ENCODE measurements at places on chromosomes 1 and 21.

DNA sequence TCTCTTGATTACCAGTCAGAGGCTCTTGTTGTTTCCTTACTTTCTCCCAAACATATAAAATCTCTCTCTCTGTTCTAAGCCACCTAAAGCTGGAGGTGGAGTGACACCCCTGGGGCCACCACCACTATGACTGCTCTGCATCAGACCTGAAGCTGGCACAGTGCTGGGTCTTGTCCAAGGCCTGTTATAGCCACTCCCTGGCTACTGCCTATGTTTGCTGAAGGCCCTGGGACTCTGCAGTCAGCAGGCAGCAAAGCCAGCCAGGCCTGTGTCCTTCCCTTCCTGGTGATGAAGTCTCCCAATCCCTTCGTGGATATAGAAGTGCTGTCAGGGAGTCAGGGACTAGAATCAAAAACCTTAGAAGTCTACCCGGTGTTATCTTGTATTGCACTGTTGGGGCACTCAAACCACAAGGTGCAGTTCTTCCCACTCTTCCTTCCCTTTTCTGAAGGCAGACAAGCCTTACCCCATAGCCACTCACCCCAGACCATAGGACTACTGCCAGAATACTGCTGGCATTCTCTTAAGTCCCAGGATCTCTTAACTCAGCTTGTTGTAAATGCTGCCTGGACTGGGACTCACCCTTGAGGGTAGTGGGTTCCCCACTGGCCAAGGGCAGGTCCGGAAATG lies 103.1 kb downstream of the RPS6KC1 start:
- peak; percentile 77 for DNase-seq

DNA sequence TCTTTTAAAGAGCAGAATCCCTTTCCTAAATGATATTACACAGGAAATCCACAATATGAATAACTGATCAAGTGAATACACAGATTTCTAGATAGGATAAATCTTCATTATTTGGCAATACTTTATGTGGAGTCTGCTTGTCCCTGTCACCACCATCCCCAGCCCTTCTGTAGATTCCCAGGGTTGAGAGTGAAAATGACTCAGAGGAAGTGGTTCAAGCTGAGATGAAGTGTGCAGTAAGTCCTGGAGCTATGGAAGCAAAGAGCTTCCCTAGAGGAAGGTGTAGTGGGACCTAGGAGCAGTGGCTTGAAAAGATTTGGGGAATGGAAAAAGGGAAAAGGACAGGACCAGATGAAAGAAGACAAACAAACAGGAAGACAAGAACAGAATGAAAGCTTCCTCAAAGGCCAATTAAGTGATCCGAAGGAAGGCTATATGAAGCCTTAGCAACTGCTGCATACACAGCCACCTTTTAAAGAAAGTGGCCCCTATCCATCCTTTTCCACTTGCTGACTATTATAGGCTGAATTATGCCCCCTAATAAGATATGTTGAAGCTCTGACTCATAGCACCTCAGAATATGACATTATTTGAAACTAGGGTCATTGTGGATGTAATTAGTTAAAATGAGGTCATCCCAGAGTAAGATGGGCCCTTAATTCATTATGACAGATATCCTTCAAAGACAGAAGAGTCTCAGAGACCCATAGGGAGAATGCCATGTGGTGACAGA lies 96.5 kb upstream of the CAMK1G start:
- DNase-seq: no peak

DNA sequence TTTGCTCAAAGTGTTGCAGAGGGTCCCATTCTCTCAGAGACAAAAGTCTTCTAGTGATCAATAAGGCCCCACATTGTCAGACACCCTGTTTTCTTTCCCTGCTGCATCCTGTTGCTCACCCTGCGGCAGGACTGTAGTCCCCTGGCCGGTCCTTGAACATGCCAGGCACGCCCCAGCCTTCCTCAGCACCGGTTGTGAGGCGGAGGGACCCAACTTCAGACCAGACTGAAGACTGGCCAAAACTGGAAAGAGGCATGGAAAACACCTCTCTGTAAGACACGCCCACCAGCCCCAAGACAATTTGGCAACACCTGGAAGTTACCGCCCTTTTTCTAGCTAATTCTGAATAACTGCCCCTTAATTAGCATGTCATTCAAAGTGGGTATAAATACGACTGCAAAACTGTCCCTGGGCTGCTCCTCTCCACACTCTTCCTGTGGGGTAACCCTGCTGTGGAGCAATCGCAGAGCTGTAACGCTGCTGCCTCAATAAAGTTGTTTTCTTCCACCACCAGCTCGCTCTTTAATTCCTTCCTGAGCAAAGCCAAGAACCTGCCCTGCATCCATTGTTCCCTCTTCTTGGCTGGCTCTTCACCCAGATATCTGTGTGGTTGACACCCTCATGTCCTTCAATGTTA lies 23.8 kb downstream of the PLA2G2A start:
- peak; percentile 2 for DNase-seq

DNA sequence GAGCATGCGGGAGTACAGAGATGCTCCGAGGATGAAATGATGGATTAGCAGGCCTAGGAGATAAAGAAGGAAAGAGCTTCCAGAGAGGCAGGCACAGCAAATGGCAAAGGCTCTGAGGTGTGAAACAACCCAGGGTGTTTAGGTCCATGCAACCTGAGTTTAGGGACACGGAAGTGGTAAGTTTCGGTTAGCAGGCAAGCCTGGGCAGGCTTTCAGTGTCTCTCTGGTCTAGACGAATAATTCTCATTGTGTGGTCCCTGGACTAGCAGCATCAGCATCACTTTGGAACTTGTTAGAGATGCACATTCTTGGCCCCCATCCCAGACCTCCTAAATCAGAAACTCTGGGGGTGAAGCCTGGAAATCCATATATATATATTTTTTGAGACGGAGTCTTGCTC lies 18.6 kb downstream of the NKAIN1 start:
- DNase-seq: no peak

- DNase-seq: no peak
Measured at GRCh38 chr1:91137173-91137852, 115.5 kb upstream of the ZNF644 start.

DNA sequence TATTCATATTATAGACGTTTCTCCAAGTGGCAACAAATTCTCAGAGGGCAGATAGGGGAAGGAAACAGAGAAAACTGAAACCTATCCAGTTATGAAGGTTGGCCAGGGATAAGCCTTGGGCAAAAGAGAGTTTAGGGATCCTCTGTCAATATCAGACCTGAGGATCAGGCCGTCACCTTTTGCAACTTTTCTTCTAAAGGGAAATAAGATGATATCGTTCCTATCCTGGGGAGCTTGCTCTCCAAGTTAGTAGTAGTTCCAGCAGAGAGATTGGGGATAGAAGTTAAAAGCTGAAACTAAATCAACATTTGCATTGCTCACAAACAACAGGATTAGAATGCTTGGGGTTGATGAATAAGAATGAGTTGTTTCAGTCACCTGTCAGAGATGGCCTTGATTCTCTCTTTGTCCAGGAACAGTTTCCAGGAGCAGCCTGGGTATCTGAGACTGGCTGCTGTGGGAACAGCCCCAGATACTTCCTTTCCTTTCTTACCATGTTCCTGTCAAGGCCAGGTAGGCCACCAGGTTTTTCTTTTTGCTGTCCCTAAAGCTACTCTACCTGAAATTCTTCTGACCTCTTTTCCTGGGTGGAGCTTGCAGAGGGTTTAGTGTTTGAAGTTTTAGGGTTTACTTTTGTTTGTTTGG lies 2.5 kb downstream of the RIIAD1 start:
- no peak for DNase-seq

DNA sequence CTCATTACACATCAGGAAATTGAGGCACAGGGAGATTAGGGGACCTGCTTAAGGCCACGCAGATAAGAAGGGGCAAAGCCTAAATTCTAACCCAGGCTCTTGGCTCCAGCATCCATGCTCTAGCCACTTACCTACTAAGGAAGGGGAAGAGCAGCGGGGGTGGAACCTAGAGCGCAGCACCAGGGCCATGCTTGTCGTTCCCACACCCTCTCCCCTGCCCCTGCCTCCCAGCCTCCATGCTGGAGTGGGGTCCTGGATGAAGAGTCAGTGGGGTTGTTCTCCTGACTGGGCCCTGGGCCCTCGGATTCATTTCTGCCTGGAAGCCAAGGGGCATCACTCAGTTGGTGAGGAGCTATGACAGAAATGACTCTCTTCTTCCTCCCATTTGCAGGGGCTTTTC lies 133.3 kb downstream of the FOXD2 start:
- no peak for DNase-seq

DNA sequence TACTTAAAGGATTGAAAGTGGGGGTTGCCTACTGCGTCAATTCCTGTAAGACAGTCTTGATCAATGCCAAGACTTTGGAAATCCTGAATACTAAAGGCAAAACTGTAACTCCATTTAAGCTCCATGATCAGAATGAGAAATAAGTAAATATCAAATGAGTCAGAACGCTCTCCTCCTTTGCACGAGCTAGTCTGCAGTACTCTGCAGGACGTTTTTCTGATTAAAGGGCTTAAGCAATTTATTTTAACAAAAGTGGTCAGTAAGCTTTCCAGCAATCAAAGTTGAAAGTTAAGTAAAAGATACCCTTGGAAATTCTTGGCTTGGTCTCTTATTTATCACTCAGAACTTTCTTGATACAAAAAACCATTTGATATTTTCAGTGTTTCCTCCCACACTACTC lies 35.7 kb upstream of the ARHGAP29 start:
- DNase-seq: no peak

DNA sequence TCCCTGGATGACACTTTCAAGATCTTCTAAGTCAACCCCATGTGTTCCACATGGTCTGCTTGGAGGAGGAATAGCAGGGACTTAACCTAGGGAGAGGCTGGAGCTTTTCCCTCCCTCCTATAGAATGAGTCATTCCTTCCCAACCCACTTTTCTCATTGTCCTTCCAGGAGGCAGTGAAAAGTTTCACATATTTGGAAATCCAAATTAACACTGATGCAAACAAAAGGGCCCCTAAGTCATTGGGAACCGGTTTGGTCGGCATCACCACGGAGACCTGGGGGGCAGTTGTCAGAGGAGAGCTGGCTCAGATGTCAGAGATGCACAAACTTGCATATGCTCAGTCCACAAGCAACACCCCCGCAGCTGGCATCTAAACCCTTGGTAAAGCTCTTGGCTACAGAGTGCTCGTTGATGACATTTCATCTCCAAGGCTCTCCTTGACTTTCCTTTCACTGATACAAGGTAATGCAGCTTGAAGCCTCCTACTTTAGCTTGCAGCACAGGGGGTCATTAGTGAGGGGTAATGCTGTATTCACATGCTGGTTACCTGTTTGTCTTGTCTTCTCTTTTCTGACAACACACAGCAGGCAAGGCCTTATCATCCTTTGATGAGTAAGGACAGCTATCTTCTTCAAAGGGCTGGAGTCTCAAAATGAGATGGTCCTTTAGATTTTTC lies 12.3 kb upstream of the LRRC8D start:
- no peak for DNase-seq

- DNase-seq: no peak
Measured at GRCh38 chr1:88060112-88060673, 623.9 kb upstream of the PKN2 start.

- DNase-seq: no peak
Measured at GRCh38 chr1:54940042-54940441, 40.4 kb upstream of the TMEM61 start.

DNA sequence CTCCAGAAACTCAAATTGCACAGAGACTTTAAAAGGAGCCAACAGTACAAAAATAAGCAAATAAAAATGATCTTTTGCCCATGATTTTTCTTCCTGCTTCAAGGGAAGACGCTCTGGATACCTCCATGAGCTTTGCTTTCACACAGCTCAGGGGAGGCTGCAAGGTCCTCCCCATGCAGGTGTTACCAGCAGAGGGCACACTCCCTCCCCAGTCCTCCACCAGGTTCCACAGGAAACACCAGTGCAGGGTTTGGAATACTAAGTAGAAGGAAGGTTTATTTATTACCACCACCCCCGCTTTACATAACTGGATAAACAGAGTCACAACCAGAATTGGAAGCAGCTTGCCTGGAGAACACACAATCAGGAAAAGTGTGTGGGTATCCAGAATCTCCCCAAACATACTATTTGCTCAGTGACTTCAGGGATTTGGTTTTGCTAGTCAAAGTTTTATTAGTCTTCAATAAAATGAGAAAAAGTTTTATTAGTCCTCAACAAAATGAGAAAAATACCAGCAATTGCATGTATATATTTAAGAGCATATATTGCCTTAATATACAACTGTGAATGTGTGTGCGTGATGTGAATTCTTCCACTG lies 37.3 kb downstream of the HSD3B1 start:
- DNase-seq: no peak

- peak; percentile 87 for DNase-seq
Measured at GRCh38 chr21:44024887-44025353, 12.8 kb downstream of the TRAPPC10 start.

GRCh38 chr1:96808191-96808590 lies 86.6 kb downstream of the PTBP2 start:
- peak; percentile 15 for DNase-seq

DNA sequence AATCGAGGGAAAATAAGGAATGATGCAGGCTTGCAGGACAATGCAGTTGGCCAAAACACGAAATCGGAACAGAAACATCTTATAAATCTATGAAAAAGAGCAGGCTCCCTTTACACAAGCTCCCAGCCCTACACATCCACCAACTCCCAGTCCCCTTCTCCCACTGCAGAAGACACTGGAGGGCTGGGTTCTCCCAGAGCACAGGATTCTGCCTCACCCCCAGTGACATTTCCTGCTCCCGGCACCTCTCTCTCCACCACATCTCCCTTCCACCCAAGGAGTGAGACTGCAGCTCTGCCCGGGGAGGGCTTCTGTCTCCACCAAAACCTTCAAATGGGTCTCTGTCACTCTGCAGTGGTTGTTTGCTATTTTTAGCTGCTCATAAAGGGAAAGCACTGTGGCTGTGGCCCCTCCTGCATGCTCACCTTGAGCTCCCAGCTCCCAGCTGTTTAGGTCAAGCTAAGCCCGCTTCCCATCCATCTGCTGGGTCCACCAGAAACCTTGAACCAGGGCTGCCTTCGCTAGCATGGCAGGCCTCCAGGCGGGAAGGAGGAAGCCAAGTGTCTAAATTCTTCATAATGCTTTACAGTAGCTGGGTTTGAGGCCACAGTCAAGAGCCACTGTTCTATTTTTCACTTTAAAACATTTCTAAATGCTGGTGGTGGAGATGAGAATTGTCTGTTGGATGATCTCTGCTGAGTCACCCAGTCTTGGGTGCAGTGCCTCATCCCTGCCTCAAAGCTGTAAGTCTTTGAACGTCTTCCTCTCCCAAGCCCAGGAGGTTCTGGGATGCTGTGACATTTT lies 3.3 kb upstream of the C2CD2 start:
- DNase-seq: peak; percentile 37

DNA sequence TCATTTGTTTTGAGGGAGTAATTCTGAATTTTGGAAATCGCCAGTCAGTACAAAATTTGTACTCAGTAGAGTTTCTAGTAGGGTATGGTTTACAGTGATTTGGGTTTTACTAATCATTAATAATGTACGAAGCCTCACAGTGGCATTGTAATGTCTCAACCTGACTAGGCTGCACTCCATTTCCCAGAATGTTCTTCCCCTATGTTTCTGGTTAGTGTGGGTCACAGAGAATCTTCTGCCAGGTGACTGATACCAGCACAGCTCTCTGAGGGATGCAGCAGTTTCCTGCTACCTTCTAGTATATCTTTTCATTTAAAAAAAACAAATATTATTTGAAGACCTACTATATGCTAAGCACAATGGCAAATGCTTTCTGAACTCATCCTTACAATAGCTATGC lies 112.9 kb downstream of the PTPN14 start:
- no peak for DNase-seq
